HCT116 (cell line): ENCODE measurements at places on chromosomes 1 and 21. TPM values are rescaled to one million over a fixed set of nuclear protein-coding genes. Genes with fewer than 3 reads are reported as not detected.

GRCh38 chr1:164731161-164731876 is 172.3 kb downstream of the PBX1 start:
- DNase-seq = no peak

- DNase-seq = no peak
Observed at GRCh38 chr1:9166289-9167235, 37.7 kb upstream of the GPR157 start.

GRCh38 chr1:112998592-112999235 is 42.7 kb upstream of the SLC16A1 start:
- no peak for DNase-seq

- no peak for DNase-seq
Observed at GRCh38 chr1:41539418-41539805, 54.9 kb upstream of the EDN2 start.

GRCh38 chr1:149906570-149907075 is 7.3 kb downstream of the BOLA1 start:
- no peak for DNase-seq

- DNase-seq = no peak
Observed at GRCh38 chr1:93988634-93989350, 79.6 kb upstream of the GCLM start.

DNA sequence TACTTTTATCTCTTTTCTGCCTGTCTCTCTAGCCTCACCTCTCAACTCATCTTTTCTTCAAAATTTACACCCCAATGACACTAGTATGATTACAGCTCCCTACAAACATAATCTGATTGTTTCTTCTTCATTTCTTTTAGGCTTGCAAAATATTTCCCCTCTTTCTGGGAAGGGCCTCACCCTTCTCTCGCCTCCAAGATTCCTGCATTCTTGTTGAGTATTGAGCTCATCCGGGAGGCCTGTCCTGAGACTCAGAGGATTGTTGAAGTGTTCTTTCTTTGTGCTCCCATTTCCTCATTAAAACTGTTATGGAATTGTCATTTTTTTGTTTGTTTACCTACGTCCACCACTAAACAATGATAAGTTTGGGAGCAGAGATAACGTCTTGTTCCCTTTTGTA is 99.1 kb upstream of the CHRM3 start:
- no peak for DNase-seq

- no peak for DNase-seq
Observed at GRCh38 chr1:31931593-31932225, 6.5 kb downstream of the PTP4A2 start.

DNA sequence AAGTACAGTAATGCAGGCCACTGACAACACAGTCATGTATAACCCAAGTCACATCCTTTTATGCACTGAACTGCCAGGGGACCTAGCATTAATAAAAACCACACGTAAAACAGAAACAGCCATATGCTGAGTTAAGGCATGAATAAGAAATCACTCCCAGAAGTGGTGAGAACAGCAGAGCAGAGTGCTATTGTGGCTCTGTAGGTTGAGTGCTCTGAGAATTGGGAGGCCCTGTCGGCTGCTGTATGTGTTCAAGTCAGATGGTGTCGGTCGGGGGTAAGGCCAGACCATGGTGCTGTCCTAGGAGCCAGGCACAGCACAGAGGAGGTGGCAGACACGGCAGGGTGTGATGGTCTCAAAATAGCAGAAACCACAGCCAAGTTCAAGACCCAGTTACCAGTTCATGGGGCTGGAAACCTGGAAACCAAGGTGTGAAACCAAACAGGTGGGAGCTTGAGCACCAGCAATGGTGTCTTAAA is 126.6 kb upstream of the COA6 start:
- DNase-seq = no peak

DNA sequence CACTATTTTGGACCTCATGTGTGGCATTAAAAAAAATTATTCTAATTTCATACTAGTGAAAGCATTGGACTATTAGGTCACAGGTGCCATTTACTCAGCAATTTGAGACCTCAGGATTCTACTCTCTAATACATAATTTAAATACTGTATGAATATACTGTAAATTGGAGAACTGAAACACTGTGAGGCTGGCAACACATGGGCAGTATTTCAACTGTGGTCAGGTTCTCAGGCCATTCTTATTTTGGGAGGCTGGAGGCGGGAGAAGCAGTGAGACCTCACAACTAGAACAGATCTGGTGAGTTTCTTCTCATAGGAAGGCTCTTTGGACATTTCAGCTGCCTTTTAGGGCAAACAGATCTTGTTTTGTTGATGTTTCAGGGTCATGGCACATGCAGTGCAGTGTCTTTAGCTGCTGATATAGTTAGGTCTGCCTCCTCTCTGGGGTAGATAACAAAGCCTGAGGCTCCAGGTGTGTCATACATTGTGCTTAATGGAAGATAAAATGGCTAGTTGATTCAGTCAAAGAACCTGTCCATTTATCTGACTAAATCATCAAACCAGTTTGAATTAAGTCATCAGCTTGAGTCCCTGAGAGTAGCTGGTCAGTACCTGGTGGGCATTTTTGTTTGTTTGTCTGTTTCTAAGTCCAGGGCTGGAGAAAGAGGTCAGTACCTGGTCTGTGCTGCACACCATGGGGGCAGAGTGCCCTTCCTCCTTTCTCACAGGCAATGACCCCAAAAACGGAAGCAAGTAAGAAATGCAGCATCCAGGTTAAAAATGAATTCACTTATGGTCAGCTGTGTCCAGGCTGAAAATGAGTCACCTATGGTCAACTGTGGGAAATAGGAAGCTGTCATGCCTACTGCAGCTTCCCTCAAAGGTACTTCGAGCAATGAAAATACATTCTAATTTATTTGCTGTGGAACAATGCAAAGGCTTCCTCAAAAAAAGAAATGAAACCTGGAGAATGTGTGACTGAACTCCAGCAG is 216.2 kb downstream of the SDCCAG8 start:
- no peak for DNase-seq

GRCh38 chr1:1780598-1781525 is 2.6 kb upstream of the NADK start:
- no peak for DNase-seq

DNA sequence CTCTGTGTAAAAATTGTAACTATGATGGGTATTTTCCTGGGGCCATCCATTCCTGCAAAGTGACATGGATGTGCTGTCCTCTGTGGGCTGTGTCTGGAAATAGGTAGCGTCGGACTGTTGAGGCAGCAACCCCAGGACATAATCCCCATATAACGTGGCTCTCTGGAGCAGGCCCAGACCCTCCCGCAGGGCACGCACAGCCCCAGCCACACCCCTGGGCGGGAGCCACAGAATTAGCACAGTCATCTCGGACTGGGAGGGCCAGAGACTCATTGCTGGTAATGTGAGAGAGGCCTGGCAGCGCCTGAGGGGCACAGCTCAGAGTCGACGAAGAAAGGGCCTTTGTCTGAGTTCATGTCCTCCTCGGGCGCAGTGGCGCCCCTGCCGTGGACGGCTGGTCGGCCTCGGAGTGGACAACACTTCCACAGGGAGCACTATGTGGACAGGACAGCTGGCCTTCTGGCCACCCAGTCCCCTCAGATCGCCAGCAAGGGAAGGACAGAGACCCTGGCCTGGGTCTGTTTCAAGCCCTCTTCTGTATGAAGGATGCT is 20.1 kb downstream of the SIM2 start:
- peak; percentile 52 for DNase-seq

DNA sequence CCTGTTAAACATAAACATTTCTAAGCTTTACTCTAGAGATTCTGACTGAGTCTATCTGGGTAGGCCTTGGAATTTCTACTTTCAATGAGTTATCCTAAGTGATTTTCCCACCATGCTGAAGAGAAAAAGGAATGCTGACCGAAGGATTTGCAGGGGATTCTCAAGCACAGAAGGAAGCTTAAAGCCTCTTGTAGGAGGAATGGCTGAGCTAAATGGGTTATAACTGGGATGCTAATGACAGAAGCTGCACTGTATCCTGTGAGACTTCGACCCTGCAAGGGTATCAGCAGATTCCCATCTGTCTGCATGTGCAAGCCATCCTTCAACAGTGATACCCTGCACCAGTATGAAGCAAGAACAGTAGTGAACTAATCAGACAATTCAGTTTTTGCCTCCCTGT is 35.4 kb downstream of the SLC35D1 start:
- DNase-seq = no peak

DNA sequence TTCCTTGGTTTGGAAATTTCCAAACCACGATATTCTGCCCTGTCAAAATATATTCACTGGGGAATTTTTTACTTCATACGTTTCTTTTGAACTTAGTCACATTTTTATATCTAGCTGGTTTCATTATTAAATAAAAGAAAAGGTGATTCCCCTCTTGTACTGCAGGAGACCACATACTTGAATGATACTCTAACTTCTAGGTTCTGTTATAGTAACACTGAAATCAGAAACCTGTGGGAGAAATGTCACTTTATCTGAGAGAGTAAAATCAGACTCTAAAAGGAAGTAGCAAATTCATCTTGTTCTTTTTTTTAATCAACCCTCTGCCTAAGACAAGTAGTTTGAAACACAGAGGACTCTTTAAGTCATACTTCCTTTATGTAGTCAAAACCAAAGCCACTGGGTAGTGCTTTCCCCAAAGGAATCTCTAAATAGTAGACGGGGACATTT is 34.4 kb downstream of the MRPL39 start:
- no peak for DNase-seq

- peak; percentile 73 for DNase-seq
Observed at GRCh38 chr1:169711469-169712308, at the start of gene SELL. TSS of gene SELL (minus strand) at chr1:169711620. CDS start at chr1:169711498, 122 bp downstream.

DNA sequence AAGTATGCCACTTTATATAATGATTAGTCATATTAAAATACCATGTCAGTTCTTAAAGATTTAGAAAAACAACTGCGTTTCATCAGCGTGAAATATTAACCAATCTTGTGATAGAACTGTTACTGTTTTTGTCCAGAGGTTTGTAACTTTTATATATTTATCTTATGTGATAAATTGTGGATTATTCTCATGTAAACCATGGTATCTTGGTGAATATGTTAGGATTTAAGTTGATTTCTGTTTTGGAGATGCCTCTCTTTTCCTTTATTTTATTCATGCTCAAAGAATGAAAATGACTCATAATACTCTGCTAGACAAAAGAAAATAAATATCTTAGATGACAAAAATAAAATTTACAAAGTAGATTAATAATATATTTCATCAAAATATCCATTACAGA is 88.4 kb downstream of the ADGRL4 start:
- no peak for DNase-seq

Gene CELA2B
- not detected for total RNA-seq

Gene C1orf87
- not detected for total RNA-seq

Gene VSIG8
- not detected for total RNA-seq

Gene ATP6V1G3
- total RNA-seq = not detected

Gene TAS1R2
- not detected for total RNA-seq

Gene VWA1
- total RNA-seq = 50.6 TPM

Gene AIRE
- not detected for total RNA-seq

Gene VHLL
- total RNA-seq = not detected

Gene ARTN
- total RNA-seq = 36.4 TPM
